NCI-H2171 treated with DMSO at 0.1 percent for 48 hours (cell line): ENCODE measurements at places on chromosomes 12 and 14.

DNA sequence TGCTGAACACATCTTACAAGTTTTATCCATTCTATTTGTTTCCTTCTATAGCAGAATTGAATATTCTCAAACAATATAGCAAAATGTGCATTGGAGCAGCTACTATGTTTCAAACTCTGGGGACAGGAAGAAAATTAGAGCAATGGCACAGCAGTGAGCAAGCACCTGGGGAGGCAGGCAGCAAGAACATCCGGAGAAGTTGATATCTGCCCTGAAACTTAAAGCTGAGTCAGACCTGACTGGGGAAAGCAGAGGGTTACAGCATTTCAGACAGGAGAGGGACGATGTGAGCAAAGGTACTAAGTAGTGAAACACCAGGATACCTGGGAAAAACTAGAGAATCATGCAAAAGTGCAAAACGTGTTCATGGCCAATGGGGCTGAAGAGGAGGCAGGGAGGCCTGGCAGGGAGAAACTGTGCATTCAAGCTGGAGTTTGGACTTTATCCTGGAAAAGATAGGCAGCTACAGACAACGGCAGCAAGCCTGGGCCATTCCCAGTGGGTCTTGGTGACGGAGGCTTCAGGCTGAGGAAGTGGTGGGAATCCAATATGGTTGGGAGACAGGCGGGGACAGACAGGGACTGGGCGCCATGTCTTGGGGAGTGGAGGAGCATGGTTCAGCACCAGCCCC is 118.0 kb upstream of the CDKN3 start:
- no peak for DNase-seq

- no peak for DNase-seq
Measured at GRCh38 chr12:17020765-17021164, 414.8 kb upstream of the LMO3 start.

GRCh38 chr12:108649126-108649525 is 15.4 kb upstream of the SELPLG start:
- no peak for DNase-seq

DNA sequence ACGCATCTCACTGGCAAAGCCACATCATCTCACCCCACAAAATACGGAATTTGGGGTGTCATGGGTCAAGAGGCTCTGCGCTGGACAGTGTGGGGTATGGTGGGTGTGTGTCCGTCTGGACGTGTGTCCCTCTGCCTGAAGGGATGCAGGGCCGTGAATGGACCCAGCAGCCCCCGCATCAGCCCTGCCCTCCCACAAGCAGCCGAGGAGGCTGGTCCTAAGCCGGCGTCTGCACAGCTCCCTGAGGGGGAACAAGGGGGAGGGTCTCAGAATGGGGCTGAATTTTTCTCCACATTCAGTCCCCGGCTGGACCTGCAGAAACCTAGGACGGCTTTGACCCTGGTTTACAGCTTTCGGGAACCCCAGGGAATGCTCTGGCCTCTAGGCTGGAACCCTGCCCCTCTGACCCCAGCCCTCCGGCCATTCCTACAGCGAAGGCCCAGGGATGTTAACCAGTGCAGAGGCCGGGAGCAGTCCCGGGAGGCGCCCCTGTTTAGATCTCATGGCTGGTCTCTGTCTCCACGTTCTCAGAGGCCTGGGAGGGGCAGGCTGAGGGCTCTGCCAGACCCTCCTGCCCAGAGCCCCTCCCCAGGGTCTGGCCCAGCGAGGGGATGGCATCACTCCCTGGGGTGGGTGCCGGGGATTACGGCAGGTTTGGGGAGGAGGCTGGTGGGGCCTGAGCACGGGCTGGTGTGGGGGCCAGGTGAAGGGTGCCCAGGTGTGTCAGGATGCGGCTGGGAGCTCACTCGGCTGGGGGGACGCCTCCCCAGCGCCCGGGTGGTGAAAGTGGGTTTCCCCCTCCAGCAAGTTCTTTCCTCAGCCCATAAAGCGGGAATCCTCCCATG is 156.5 kb upstream of the C14orf180 start:
- DNase-seq, result no peak

DNA sequence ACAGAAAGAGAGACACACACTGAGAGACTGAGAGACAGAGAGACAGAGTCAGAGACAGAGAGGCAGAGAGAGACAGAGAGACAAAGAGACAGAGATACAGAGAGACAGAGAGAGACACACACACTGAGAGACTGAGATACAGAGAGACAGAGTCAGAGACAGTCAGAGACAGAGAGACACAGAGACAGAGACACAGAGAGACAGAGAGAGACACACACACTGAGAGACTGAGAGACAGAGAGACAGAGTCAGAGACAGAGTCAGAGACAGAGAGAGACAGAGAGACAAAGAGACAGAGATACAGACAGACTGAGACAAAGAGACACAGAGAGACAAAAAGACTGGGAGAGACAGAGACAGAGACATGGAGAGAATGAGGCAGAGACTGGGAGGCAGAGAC is 90.0 kb downstream of the GALNT9 start:
- DNase-seq, result no peak

DNA sequence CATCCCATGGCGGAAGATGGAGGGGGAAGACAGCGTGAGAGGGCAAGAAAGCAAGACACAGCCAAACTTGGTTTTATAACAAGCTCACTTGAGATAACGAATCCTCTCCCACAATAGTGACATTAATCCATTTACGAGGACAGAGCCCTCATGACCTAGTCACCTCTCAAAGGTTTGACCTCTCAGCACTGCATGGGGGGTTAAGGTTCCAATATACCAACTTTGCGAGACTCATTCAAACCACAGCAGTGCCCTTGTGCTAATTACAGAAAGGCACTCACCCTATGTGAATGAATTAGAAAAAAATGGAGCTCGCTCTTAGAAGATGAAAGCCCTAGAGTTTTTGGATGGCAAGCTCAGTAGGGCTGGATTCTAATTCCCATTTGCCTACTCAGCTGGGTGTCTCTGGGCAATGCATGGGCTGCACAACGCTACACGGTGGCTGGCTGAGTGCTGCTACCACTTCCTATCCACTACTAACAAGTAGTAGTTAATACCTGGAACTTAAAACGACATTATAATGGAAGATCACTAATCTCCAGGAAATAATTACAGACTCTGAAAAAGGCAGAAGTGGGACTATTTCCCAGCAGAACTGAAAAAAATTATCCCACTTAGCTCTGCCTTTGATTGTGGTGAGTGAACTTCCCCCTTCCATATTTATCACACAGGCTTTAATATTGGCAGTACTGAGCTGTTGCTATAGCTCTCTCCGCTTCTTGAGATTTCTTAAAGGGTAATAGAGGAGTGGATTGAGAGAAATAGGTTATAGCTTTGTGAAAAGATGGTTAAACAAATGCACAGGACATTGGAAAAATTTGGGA is 27.5 kb downstream of the TESPA1 start:
- no peak for DNase-seq

- peak; percentile 89 for DNase-seq
Measured at GRCh38 chr12:52119398-52120254, 40.1 kb downstream of the SMIM41 start.

GRCh38 chr12:98793121-98793520 is 148.0 kb downstream of the APAF1 start:
- no peak for DNase-seq

- DNase-seq, result no peak
Measured at GRCh38 chr12:11891754-11892386, 178.9 kb upstream of the BCL2L14 start.

- no peak for DNase-seq
Measured at GRCh38 chr12:25784669-25785068, 173.8 kb upstream of the RASSF8 start.

- no peak for DNase-seq
Measured at GRCh38 chr14:65329911-65330310, 82.6 kb upstream of the FUT8 start.

DNA sequence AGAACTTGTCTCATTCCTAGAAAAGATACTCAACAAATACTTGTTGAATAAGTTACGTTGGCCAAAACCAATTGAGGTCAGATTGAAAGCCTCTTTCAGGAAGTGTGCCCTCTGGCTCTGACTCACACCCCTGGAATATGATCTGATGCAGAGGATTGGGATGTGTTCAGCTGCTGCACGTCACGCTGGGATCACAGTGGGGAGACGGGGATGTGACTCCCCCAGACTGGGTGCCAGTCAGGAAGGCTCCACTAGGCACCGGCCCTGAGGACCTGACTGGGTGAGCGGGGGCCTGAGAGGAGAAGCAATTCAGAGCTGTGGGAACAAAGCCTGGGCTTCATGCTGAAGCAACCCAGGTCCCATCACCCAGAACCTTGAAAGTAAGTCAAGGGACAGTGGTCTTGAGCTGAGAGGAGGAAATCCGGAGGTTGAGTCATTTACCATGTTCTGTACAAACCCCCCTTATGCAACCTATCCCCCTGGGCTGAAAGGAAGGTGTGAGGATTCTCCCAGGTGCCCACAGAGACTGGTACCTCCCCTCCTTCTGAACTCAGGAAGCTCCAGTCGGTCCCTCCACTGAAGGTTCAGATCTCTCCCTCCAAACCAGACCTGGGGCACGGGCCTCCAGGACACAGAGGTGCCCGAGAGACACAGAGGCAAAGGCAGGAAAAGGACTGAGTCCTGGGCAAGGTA is 3.9 kb downstream of the CEBPE start:
- DNase-seq, result no peak

DNA sequence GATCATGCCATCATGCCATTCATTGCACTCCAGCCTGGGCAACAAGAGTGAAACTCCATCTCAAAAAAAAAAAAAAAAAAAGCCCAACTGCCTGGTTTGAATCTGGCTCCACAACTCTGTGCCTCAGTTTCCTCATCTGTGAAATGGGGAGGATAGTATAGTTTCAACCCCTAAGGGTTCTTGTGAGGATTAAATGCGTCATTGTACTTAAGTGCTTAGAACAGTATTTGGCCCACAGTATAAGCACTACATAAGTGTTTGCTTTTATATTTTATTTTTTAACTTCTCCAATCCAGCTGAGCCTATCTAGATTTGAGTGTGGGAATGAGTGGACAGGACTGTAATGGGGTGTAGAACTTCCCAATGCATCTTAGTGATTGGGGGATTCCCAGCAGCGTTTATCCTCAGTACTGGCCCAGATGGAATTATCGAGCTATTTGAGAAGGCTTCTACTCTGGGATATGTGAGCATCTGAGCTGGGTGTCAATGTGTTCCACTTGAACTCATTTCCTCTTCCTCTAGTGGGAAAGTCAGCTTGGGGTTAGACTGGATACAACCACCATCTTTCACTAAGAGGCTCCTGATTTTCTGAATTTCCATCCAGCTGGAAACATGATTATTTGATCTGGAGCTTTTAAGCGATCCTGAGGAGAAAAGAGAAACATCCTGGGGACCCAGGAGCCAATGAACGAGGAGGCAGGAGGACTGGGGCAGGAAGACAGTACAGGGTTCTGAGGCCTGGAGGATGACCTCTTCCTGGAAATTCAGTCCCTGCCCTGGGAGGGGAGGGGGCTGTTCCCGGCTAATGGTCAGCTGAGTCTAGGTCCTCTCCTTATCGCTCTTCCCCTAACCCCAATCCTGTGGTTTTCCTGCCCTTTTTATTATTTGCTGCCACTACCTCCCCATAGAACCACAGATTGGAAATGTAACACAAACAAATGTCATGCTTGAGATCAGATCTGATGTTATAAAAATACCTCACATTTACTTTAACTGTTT is 9.3 kb upstream of the ESPL1 start:
- no peak for DNase-seq

DNA sequence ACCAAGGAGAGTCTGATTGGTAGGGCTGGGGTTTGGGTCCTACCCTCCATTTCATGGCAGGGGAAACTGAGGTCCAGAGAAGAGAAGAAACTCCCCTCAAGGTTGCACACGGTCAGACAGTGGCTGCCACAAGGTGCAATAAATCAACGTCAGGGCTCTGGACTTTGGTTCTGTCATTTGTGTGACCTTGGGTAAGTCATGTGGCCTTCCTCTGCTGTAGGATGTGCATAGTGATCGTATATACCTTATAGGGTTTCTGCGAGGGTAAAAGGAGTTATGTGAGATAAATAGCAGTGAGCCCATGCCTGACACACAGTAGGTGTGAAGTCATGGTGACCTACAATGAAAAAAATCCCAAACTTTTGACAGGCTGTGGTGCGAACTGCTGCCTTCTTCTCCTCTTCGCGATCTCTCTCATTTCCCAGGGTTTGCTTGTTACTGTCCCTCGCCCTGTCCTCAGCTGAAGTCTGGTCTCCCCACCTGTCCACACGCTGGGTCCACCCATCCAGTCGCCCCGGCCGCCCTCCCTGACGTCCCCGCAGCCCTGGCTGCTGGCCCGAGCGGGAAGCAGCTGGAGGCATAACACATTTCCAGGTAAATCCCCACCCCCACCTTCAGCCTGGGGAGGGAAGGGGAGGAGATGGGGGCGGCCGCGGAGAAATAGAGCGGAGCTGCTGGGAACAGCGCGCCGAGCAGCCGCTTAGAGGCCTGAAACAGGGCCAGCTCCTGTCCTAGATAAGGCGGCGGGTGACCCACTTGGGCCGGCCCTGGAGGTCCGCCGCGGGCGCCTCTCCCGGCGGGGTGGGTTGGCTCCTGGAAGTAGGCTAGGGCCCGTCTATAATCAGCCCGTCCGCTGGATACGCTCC is 1.8 kb upstream of the FAM222A start:
- DNase-seq, result no peak

- no peak for DNase-seq
Measured at GRCh38 chr14:71514941-71515919, 417.0 kb upstream of the RGS6 start.

DNA sequence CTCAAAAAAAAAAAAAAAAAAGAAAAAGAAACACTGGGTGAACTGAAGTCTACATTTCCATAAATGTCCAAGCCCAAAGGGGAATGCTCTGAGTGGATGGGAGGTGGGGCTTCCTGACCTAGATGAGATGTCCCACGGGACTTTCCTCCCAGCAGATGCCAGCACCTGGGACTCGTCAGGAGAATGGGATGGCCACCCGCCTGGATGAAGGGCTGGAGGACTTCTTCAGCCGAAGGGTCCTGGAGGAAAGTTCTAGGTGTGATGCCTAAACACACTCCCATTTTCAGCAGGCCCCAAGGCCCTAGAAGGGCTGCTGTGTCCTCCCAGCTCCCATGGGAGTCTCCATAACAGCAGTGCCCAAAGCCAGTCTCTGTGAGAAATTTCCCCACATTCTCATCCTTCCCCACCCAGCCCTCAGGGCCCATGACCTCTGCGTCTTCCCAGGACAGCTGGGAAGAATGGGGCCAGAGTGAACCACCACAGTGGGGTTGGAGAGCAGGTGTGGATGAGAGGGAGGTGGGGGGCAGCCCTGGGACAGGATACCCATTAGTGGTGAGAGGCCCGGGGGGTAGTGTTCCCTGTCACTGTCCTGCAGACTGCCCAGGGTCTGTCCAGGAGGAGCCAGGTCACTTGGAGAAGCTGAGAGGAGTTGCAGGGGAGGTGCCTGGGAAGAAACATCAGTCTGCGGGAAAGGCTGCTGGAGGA is 7.1 kb upstream of the CPNE6 start:
- DNase-seq, result no peak

GRCh38 chr12:47604221-47604873 is 101.5 kb downstream of the RPAP3 start:
- DNase-seq, result no peak

GRCh38 chr12:12466157-12466556 is 96.5 kb downstream of the DUSP16 start:
- DNase-seq, result no peak

DNA sequence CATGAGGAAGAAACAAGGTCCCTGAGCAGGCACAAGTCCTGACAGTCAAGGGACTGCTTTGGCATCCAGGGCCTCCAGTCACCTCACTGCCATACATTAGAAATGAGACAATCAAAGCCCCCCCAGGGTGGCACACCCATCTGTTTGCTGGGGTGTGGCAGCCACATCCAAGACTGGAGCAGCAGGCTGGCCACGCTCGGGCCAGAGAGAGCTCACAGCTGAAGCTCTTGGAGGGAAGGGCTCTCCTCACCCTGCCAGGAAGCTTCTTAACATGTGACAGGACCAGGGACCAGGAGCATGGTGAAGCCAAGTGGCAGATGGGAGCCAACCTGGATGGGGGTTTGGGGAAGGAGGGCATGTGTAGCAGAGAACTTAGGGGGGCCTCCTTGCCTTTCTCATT is 10.0 kb downstream of the CACNB3 start:
- DNase-seq, result no peak
